HS-5 (cell line): ENCODE measurements at places on chromosomes 7 and 10.

DNA sequence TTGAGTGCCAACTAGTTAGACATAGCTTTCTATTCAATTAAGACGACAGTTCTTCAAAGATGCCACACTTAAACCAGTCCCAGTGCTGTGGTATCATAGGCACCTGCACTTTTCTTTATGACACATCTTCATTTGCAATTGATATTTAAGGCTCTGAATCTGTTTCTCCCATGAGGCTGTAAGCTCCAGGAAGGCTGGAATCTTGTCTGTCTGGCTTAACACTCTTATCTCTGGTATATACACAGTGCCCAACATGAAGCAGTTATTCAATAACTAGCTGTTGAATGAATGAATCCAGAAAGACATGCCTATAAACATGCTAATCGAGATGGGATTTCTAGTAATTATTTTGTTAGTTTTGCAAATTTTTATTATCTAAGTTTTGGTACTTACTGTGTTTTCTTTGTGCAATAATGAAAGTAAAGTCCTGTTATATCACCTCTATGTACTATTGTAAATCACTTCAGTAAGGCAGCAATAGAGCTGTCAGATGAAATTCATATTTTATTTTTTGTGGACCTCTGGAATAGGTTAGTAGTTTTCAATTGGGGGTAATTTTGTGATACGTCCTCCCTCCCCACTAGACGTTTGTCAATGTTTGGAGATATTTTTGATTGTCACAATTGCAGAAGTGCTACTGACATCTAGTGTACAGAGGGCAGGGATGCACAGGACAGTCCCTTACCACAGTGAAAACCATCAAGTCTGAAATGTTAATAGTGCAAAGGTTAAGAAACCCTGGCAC, 51.3 kb upstream of the STEAP4 start:
- DNase-seq: no peak

- no peak for DNase-seq
These were observed 131.4 kb upstream of the PDLIM1 start for GRCh38 chr10:95422233-95422632.

- DNase-seq: no peak
These were observed 102.0 kb downstream of the STRA8 start for GRCh38 chr7:135335628-135336139.

DNA sequence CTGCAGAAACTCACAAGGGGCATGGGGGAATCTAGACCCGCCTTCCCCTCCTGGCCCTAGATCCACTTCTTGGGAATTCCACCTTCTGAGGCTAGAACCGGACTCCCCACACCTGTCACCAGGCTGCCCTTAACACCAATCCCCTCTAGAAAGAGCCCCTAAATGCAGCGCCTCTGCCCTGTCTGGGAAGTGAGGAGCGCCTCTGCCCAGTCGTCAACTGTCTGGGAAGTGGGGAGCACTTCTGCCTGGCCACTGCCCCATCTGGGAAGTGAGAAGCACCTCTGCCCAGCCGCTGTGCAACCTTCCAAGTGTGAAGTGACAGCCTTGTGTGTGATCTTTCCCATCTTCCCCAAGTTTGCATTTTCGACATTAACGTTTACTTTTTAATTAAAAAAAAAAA, 8.8 kb downstream of the RCC1L start:
- no peak for DNase-seq

GRCh38 chr10:133309720-133310398, 1.1 kb downstream of the ZNF511 start:
- no peak for DNase-seq

DNA sequence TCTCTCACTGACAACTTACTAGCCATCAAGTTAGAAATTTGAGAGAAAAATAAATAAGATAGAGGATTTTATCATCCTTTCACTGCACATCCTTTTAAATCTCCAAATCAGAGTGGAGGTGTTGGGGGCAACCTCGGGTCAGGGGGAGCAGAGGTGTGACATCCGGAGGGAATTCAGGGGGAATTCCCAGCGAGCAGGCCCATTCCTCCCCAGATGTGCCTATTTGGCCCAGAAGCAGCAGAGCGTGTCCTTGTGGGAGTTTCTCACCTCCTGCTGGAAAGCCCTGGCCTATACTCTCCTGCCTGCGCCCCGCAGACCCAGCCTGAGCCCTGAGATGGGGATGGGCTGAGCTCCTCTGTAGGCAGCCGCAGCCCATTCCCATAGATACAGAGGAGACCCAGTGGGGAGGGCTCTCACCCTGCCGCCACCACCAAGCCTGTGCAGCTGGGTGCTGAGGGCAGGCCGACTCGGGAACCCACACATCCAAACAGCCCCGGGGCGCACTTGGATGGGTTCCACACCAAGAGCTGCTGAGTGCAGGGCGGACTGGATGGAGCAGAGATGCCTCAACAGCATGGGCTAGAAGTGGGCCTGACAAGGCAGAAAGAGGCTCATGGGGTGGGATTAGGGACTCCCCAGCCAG, 124.5 kb downstream of the CXCL12 start:
- DNase-seq: no peak

DNA sequence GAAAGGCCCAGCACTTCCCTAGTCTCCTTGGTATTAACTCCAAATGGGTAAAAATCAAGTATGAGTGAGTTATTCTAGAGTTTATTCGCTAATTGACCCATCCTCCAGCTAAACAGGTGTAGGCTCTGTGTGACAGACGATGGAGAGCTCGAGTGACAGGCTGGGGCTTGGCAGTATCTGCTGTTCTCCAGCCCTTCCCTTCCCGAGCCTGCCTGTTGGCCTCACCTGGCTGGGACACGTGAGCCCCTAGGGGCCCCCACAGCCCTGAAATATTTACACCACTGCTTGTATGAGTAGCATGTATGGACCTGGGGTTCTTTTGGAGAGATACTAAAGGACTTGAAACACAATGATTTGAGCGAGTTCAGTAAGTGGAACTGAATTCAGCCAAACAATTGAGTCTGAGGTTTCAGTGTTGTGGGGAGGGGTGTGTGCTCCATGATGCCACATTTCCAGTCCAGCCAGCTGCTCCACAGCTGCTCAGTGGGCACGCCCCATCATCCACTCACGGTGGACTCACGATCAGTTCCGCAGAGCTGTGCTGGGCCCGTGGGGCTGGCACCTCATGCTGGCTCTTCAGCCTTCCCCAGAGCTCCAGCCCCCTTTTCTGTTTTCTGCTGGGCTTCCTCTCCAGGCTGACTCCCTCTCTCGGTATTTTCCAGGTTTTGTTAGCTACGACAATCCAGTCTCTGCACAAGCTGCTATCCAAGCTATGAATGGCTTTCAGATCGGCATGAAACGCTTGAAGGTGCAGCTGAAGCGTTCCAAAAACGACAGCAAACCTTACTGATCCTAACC, 283.0 kb downstream of the USP6NL start:
- no peak for DNase-seq

GRCh38 chr7:84701524-84702306, 485.1 kb downstream of the SEMA3D start:
- DNase-seq: no peak

GRCh38 chr10:16856092-16856491, 38.9 kb upstream of the RSU1 start:
- DNase-seq: no peak

DNA sequence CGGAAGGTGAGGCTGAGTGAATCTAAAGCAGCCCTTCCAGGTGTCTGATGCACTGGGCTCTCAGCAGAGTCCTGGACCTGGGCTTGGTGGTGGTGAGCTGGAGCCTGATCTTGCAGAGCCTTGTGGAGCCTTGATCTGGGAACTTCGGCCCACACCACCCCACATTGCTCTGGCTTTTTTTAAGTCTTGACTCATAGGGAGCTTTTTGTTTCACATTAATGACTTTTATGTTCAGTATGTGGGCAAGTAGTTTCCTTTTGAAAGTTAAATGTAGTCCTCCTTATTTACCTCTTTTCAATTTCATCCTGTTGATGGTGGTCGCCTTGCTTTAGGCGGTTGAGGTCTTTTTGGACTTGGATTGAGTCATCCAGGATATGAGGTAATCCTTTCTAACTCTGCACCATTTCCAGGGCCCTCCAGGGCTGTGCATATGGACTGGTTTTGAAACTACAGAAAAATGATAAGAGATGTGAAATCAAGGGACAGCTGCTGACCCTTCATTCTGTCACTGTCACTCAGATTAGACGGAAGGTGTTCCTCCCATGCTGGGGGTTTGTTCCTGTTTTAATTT, 2.9 kb upstream of the NRAP start:
- DNase-seq: no peak

DNA sequence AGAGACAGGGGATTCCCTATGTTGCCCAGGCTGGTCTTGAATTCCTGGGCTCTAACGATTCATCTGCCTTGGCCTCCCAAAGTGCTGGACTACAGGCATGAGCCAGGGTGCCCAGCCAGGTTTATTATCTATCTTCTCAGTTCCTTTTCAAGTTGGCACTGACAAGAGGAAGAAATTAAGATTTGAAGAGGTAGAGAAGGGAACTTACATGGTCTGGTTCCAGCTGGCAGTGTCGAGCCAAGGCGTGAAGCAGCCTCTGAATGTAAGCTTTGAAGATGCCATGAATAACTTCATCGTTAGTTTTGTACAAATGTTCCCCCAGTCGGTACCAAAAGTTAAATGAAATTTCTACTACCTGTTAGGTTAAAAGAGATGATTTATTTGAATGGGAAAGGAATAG, 57.7 kb downstream of the TNPO3 start:
- DNase-seq: no peak

DNA sequence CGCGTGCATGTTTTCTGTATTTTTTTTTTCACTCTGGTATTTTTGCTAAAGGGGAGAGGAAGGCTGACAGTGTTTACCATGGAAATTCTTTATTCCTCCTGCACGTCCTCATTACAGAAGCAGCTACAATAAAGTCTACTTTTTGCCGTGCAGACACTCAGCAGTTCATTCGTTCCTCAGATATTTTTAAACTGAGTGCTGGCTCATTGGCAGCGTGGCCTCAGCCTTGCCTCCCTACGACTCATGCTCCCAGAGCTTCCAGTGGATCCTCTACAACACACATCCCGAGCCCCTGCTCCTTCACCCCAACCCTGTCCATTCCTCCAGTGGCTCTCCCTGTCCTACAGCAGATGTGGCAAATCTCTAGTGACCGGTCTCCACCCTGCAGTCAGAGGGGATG, 239.2 kb upstream of the ZMIZ1 start:
- DNase-seq: peak; percentile 26

DNA sequence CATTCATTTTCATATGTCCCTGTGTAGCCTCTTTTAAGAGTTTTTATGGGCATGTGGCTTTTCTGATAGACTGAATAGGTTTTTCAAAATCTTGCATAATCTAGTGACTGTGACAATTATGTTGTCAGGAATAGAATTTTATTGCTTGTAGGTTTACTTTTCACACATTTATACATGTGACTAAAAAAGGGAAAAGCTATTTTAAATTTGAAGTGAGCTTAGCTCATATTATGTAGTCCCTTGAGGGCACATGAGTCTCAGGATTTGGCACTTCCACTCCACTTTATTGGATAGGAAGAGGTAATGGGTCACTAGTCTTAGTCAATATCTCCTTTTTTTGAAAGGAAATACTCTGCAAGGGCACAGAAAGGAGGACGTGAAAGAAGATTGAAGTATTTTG, 247.3 kb downstream of the SUGCT start:
- DNase-seq: no peak

- DNase-seq: no peak
These were observed 143.2 kb downstream of the GRK5 start for GRCh38 chr10:119350502-119351097.

GRCh38 chr7:22214000-22214399, 143.0 kb downstream of the RAPGEF5 start:
- DNase-seq: no peak

DNA sequence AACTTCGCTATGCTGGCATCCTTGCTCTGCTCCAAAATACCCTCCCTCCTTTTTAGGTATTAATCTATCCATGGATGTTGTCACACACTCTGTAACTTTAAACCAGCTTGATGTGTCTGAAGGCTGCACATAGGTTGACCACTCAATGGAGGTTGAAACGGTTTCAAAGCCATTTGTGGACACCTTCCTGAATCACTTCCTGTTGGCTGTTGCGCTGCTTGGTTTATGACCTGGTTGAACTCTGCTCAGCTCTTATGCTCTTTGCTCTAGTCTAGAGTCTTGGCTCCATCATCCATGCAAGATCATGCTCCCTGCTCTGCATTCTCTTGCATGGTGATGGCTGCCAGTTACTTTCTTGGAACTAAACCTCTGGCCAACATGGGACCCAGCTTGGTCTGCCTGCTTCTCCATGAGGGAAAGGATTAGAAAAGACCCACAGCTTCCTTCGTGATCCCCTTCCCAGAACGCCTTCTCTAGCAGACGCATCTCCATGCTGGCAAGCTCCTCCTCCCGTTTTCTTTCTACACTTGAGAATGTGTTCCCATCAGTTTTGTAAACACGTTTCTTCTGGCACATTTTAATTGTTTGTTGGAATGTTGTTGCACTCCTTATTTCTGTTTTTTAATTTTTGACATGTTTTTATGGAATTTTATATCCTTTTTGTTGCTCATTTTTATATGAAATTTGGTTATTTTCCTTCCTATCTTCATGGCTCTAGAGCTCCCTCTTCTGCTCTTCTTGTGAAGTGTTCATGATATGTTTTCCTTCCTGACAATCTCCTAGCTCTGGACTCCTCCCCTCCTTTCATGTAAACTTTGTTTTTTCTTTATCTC, 149.8 kb downstream of the XPNPEP1 start:
- DNase-seq: peak; percentile 14

- DNase-seq: peak; percentile 64
These were observed 174.5 kb downstream of the TPST1 start for GRCh38 chr7:66379542-66380160.

DNA sequence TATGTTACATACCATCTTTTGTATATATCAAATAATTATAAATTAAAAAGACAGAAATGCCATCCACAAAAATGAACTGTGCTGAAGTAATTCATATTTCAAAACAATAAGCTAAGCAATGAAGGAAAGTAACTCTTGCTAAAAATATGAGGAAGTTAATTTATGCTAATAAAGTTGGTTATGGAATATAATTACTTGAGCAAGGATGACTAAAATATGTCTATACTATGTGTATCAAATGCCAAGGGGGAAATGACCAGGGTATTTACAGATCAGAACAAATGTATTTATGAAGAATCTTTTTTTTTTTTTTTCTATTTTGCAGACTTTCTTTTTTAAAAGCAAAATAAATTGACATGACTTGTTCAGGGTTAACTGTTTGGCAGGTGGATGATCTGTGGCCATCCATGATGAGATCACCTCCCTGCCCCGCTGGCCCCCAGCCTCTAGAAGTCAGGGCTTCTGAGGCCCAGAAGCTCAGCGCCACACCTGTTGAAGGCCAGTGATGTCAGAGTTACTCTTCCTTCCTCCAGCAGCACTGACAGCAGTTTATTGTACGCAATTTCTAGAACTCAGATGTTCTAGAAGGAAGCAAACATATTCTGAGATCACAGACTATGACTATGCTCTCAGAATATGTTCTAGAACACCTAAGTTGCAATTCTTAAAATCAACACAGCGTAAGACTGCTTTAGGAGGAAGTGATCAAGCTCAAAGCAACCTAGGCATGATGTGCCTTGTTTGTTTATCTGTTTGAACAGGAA, 196.1 kb upstream of the KLF14 start:
- DNase-seq: no peak
